Stimulated activated CD4-positive, alpha-beta T cell treated with anti-CD3 and anti-CD28 coated beads, Interleukin-4, amount 100 ng/mL, for 4 hours (primary cell): ENCODE measurements at places on chromosomes 12 and 14.

DNA sequence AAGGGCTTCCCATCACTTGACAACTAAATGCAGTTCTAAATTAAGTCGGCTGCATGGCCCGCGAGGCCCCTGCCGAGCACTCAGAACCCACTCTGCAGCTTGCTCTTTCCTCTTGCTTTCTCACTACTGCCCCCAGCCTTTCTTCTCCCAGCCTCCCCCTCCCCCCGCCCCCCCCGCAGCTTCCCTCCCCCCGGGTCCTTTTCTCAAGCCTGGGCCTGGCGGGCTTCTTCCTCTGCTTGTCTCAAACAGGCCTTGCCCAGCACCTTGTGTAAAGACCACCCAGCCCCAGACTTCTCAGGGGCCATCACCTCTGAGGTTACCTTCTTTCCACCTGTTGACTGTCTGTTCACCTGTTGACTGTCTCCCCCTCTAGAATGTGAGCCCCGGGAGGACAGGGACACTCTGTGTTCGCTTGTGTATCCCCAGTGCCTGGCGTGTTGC, 1.1 kb downstream of the CYP46A1 start:
- no peak for DNase-seq

DNA sequence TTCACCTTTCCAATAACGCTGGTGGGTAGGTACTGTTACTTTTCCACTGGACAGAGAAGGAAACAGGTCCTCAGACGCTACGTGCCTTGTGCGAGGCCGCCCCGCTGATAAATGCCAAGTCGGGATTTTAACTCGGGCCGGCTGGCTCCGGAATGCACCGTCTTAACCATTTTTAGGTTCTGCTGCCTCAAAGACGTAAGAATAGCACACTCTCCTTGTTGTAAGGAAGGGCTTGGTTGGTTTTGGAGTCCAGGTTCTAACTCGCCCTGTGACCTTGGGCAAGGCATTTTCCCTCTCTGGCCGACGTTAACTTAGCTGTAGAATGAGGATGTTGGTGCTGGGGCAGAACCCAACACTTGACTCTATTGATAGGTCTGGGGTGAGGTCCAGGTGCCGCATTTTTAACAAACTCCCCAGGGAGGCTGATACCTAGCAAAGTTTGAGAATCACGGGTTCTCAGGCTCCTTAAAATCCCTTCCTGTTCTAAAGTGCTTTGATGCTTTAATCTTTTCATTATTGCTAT, 814 bp downstream of the ANKRD13A start:
- no peak for DNase-seq

- no peak for DNase-seq
Measured at GRCh38 chr12:71276541-71276940, 118.7 kb upstream of the TSPAN8 start.

DNA sequence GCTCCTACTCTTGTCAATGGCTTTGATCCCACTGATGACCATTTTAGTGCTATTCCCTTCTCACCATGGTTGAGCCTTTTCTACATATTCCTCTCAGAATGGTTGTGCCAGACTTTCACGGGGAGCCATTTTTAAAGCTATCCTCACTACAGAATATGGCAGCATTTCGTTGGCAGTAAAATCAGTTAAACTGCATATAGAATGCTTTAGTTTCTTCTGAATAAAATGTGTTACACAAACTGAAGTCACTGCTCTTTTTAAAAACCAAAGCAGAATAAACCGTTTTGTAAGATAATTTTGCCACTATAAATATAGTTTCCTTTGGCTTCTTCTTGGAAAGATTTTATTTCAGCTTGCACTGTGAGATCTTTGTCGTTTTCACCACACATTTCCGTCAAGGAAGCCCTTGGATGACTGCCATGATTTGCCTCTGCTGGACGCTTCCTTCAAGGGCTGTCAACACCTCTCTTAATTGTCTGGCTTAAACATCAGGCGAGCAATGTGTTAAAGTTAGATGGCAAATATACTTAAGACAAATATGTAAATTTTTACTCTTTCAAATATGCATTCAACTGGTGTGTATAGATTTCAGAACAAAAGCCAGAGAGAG, 624.2 kb downstream of the DIO2 start:
- no peak for DNase-seq

- no peak for DNase-seq
Measured at GRCh38 chr12:101616027-101616494, 21.3 kb downstream of the MYBPC1 start.

DNA sequence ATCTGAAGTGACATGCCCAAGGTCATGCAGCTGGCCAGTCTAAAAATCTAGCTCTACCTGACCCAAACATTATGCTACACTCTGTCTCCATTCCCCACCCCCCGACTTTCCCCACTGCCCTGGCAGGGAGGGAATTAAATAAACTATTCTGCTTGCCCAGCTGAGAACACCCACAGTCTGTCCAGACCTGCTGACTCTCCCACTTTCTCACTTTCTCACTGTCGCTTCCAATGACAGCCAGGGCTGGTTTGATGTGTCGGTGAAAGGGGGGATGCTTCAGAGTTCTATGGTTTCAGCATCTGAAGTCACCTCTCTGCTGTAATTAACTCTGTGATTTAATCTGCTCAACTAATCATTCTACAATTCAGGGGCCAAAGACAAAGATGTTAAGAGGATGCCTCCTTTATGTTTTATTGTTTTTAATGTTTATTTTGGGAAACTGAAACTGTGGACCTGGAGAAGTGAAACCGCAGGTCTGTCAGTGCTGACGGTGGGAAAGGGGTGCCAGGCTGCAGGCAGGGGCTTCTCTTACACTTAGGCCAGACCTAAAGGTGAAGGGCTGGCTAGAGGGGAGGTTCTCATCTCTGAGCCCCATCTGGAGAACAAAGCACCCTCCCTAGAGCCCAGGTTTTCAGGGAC, 8.1 kb upstream of the MSI1 start:
- DNase-seq: no peak

- DNase-seq: no peak
Measured at GRCh38 chr14:61811882-61812346, 49.7 kb downstream of the SNAPC1 start.

- no peak for DNase-seq
Measured at GRCh38 chr12:100798286-100799160, 3.9 kb downstream of the ANO4 start.

- DNase-seq: no peak
Measured at GRCh38 chr14:87805315-87805723, 187.7 kb downstream of the GALC start.

DNA sequence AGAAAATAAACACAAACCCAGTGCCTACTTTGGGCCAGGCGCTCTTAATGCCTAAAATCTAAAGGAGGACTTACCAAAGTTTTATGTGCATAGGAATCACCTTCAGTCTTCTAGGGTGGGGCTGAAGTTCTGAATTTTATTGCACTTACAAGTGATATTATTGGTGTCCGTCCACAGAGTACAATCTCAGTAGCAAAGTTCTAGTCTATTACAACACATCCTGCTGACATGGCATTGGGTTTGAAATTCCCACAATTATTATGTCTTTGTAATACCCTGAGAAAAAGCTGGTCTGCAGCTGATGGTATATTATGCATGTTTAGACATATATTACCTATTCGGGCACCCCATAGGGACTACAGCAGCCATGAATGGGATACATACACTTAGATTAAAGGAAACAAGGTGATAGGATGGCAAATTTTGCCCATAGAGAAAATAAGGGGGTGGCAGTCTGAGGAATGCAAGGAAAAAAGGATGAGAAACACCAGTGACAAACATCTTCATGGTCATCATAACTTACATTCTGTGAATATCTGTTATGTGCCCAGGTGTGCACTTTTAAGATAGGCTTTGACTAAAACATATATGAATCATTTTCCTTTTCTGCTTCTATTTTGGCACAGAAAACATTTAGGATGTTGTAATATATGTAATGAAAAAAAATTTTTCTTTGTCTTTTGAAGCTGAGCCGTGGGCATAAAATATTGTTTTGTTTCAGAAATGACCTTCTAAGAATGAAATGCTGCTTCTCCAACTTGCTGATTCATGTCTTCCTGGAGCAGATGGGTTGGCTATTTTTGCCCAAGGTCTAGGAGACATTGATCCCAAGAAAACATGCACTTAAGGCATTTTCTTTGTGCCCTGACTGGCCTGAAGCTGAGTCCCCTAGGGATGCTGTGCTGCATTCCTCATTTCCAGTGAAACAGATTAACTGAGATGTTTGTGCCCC, 27.2 kb upstream of the ALG10 start:
- no peak for DNase-seq

GRCh38 chr12:56628671-56629458, 1.3 kb downstream of the BAZ2A start:
- peak; percentile 48 for DNase-seq

DNA sequence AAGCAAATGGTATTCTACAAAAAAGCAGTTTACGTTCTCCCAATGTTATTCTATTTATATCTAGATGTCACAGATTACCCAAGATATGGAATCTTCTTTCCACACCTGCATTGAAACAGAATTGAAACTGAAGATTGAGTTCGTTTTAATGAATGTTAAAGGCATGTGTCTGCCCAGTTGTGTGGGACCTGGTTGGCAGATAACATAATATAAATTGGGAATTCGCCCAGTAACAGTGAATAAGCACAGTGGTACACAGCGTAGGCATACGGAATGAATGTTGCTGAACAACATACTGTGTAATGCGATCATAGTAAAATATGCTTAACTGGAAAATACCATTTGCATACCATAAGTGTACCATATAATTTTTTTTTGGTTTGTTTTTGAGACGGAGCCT, 4.3 kb downstream of the KHNYN start:
- DNase-seq: no peak

- DNase-seq: no peak
Measured at GRCh38 chr12:10341892-10342509, 34.3 kb downstream of the KLRD1 start.

- peak; percentile 21 for DNase-seq
Measured at GRCh38 chr14:24430143-24430681, 458 bp downstream of the KHNYN start.

GRCh38 chr14:93821051-93821450, 32.8 kb upstream of the PRIMA1 start:
- no peak for DNase-seq

DNA sequence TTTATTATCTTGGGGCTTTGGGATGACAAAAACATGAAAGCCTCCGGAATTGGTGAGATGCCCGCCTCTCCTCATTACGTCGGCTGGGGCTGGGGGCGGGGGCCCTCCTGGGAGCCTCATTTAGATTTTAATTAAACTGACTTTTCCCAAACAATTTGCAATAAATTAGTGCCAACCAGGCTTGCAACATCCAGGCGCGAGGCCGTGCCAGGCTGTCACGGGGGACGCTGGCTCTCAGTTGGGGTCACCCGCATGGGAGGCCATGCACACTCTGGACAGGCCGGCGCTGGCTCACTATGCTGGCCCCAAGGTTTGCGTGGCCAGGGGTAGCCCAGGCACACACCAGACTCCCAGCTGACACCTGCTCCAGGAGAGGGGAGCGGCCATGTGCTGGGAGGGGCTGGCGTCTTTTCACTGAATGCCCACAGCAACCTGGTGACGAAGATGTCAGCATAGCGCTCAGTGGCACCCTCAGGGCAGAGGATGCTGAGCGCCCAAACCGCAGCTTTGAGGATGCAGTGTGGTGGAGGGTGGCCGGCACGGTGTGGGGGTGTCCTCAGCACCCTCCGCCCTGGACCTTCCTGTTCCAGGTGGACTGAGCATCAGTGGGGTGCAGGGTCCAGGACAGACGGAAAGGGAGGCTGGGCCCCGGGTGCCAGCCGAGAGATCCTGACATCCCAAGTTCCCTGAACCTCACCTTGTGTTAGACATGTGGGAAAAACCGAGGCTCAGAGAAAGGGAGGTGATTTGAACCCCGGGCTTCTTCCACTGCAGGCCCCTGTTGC, 190.8 kb upstream of the C14orf180 start:
- no peak for DNase-seq

- no peak for DNase-seq
Measured at GRCh38 chr12:62106547-62107185, 153.5 kb upstream of the USP15 start.

GRCh38 chr12:27193106-27193505, 51.0 kb upstream of the STK38L start:
- DNase-seq: no peak

- no peak for DNase-seq
Measured at GRCh38 chr14:68970736-68971135, 8.4 kb downstream of the ACTN1 start.

DNA sequence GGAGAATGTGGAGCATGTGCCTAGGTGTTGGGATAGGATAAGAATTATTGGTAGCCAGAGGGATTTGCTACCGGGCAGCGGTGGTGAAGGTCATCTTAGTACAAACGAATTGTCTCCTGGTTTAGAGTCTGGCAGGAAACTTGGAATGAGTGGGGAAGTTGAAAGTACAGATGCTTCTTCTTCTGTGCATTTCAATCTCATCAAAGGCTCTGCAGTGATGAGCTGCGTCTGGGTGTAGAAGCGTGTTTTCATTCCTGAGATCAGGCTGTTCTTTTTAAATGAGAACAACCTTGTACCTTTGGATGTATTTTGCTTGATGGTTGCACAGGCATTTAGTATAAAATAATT, 2.1 kb downstream of the WNK1 start:
- no peak for DNase-seq

DNA sequence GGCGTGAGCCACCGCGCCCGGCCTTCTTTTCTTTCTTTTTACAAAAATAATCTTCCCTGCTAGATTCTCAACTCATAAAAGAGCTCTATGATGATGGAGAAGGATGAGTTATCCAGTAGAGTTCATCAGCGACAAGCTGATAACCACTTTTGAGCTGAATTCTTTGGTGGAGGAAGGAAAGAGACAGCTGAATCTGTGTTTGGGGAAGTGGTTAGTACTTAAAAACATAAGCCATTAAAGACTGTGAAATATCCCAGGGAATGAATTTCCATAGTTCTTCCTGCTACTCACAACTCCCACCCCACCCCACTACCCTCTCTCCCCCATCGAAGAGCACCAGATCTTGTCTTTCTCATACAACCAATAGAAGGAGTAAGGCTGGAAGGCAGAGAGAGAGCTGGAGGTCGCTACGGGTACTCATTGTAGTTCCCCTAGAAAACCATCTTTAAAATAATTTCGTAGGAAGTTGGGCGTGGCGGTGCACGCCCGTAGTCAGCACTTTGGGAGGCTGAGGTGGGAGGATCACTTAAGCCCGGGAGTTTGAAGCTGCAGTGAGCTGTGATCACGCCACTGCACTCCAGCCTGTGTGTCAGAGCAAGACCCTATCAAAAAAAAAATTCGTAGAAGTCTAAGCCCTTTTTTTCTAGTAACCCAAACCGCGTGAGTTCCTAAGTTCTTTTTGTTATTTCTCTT, 647 bp upstream of the ESPL1 start:
- DNase-seq: peak; percentile 37

DNA sequence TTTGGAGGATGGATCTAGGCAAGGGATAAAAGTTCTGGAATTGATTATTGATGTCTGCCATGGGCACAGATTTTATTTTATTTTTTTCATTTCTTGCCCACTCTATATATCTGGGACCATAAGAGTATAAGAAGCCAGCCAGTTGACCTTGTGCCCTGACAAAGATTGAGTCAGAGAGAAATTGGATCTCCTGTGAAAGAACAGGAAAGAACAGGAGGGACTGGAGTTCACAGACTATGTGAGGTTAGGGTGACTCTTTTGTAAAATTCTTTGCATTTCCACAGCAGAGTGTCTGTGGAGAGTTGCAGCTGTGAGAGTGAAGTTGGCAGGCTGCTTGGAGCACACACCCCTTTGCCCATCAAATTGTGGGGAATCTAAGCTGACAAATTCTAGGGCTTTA, 358.4 kb upstream of the TBX3 start:
- no peak for DNase-seq
